ENCODE measurements at places on chromosomes 5 and 9.

GRCh38 chr5:115098041-115098702 is 71.5 kb downstream of the TRIM36 start:
- peak; percentile 86 for DNase-seq

- no peak for DNase-seq
Observed at GRCh38 chr9:133665096-133665495, 28.9 kb downstream of the DBH start.

GRCh38 chr5:168464214-168464613 is 22.1 kb upstream of the RARS1 start:
- no peak for DNase-seq

- no peak for DNase-seq
Observed at GRCh38 chr5:81314581-81314980, 13.2 kb downstream of the ZCCHC9 start.

DNA sequence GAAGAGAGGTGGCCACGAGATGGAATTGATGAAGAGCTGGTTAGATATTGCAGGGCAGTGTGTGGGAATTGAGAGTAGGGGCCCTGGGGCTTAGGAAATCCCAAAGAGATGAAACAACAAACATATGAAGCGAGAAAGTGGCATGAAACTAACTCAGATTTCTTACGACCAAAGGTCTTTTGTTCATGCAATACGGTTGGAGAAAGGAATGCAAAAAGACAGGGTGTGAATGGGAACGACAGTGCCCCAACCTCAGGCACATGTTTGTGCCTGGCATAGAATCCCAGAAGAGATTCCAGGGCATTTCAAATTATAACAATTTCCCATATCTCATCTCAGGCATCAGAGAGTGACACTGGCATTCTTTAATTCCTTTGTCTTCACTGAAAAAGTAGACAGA is 199.2 kb downstream of the ACTL7B start:
- no peak for DNase-seq

DNA sequence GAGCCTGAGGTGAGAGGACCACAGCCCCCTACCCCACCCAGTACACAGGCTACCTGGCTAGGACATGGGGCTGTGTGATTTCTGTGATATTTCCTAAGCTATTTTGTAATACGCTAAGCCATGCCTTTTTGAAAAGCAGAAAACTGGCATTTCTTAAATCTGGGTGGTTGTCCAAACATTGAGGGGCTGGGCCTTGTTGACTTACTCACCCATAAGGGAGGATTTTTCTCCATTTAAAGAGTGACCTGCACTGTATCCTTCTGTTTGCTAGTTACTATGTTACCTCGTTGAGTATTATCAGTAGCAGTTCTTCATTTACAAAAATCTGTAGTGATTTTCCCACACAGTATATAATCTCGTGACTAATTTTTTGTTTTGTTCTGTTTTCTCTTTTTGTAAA is 117.5 kb upstream of the OTULINL start:
- DNase-seq = no peak

GRCh38 chr5:84218546-84218945 is 166.1 kb downstream of the EDIL3 start:
- DNase-seq = no peak

DNA sequence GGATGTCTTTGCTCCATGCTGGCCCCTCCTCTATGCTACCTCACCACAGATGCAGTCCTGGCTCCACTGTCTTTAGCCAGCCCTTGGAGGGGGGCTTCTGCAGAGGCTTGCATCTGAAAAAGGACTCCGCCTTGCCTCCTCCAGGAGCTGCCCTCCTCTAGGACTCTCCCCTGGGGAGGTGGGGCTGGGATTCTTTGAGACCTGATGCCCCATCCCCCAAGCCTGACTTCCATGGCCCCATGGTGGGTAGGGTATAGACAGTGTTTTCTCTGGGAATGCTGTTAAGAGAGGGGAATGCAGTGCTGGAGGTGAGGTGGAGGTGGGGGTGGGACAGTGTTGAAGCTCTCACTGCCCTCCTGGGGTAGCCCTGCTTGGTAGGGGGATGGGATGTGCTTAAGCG is 14.3 kb downstream of the JADE2 start:
- DNase-seq = no peak

DNA sequence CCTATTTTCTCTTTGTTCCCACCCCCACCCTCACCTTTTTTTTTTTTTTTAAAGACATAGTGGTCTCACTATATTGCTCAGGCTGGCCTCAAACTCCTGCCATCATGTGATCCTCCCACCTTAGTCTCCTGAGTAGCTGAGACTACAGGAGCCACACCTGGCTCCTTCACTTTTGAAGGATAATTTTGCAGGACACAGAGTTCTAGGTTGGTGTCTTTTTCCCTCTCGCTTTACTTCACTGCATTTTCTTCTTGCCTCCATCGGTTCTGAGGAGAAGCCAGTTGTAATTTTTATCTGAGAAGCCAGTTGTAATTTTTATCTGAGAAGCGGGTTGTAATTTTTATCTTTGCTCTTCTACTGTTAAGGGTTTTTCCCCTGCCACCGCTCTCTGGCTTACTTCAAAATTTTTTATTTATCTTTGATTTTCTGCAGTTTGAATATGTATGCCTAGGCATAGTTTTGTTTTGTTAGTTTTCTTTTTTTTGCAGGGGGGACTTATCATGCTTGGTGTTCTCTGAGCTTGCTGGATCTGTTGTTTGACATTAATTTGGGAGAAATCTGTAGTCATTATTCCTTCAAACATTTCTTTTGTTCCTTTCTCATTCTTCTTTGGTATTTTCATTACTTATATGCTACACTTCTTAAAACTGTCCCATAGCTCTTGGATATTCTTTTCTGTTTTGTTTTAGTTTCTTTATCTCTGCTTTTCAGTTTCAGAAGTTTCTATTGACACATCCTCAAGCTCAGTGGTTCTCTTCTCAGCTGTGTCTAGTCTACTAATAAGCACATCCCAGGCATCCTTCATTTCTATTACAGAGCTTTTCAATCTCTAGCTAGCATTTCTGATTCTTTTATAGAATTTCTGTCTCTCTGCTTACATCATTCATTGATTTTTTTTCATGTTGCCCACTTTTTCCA is 148.2 kb upstream of the CHD1 start:
- DNase-seq = no peak

DNA sequence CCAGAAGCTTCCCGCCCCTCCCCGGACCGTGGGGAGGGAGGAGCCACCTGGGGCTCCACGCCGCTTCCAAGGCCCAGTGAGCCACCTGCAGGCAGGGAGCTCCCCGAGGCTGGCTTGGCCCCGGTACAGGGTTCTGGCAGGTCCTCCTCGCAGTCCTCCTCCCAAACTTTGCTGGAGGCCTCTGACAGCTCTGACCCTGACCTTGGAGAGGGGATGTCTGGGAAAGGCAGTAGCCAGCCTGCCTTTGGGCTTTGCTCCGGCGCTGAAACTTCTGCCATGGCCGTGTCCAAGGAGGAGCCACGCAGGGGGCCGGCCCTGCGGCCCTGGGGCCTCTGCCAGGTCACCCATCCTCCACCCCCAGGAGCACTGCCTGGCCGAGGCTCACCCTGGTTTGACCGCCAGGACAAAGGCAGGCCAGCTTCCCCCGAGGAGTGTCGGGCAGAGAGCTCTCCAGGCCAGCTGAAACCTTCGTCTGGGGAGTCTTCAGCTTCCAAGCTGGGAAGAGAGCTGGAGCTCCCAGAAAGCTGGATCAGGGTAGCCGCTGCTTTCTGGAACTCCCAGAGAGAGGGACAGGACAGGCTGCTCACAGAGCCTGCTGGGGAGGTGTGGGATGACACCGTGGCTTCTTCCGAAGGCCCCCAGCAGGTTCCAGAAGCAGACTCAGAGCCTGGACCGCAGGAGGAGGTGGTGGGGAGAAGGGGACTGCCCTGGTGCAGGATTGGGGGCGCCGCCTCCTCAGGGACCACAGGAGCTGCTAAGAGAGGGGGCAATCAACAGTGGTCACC is 9.0 kb upstream of the QSOX2 start:
- no peak for DNase-seq

DNA sequence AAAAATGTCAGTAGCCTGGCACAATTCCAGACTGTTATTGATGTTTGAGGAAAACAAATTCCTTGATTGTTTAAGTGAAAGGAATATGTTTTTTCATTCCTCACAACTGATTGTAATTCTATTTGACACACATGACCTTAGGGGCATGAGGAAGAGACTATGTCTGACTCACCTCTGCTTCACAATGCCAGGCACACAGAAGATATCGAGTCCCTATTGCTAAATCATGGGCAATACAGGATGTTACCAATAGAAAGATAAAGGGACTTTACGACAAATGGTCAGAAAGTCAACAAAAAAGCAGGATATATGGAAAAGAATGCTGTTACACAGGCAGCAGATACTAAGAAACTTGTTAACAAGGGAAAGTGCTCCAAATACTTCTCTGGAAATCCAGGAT is 1903.5 kb downstream of the EFNA5 start:
- DNase-seq = no peak

DNA sequence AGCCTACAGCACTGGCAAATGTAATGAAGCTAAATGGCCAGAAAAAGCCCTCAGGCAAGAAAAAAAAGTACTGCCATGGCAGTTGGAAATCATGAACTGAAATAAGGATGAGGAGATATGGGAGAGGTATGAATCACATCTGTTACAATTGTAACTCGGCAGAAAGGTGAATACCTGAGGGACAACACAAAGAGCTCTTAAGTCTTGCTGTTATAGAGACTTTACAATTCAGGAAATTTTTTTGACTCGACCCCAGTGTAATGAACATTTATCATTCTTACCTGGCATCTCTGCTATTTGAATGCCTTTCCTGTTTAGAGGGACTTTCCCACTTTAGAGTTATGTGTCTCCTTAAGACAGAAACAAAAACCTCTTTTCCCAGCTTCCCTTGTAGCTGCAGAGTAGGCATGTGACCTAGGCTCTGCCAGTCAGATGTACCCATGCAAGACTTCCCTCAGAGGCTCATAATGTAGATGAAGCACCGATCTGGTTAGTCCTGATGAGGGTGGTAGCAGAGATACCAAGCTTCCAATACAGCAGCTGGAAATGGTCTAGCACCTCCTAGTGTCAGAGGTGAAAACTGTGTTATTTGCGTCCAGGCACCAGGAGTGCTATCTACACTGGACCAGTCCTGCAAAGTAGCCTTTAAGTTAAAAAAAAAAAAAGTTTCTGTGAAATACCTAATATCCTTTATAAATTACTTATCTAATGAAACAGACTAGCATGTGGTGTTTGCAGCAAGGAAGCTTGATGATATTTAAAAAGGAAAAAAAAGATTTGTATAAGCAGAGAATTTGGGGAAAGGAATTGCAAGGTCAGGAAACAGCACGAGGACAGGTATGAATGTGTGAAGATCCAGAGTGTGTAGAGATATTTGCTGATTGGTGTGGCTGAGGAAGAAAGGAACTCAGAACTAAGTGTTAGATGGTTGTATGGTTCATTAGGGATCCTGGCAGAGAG is 146.9 kb upstream of the SLC1A3 start:
- peak; percentile 26 for DNase-seq

- no peak for DNase-seq
Observed at GRCh38 chr9:136789523-136789937, 1.6 kb upstream of the TMEM141 start.

- DNase-seq = no peak
Observed at GRCh38 chr9:32886021-32886420, 102.7 kb downstream of the TMEM215 start.

GRCh38 chr5:143652108-143652700 is 159.8 kb upstream of the HMHB1 start:
- no peak for DNase-seq

DNA sequence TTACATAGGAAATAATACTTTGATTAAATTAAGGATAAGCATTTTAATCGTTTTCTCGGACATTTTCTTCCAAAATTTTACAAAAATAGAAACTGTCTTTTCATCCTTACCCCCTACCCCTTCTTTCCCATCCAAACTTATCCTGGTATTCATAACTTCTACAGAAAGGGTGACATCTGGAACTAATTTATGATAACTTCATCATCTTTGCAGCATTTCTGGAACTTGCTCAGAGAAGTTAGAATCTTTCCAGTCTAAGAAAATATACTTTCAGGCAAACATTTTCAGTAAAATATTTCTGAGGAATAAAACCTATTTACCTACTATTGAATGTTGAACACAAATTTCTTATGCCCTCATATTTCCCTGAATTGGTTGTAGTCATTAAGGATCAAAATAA is 309.0 kb downstream of the MAN2A1 start:
- no peak for DNase-seq

DNA sequence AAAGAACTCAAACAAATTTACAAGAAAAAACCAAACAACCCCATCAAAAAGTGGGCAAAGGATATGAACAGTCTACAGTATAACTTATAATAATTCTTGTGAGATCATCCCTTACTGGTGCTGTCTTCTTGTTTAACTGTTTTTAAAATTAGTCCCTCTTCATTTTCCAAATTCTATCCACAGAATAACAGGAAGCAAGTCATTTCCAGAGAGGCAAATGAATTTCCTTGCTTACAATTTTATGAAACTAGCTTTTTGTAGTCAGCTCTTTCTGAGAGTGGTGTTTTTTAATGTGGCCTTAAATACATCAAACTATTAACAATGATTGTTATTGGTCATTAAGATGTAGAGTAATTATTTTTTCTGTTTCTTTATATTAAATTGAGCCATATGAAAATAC is 40.6 kb downstream of the FAM174A start:
- DNase-seq = no peak

DNA sequence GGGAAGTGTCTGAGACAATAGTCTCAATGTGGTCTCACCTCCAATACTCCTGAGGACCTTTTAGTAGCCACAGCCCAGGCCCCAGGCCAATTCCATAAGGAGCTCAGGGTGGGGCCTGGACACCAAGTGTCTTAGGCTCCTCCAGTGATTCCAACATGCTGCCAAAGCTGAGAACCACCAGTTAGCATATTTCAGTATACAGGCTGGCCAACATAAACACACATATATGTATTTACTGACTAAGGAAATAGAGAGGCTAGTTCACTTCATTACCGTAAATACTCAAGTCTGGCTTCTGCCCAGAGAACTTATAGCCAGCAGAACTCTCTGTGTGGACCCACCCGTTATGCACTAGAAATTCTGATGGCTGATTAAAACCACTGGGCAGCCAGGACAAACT is 24.1 kb downstream of the S1PR3 start:
- DNase-seq = no peak

DNA sequence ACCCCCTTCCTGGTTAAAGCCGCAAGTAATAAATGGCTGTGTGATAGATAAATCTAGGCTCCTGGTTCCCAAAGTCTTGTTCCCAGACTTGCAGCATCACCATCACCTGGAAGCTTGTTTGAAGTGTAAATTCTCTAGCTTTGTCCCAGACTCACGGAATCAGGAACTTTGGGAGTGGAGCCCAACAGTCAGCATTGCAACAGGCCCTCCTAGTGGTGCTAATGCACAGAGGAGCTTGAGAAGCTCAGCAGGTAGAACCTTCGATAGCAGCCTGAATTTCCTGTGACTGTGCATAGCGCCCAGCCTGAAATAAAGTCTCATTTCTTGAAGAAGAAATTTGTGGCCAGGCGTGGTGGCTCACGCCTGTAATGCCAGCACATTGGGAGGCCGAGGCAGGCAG is 30.3 kb upstream of the MELK start:
- DNase-seq = no peak

Data from KBM-7 (cell line).